ENCODE measurements at places on chromosomes 11 and 22.

DNA sequence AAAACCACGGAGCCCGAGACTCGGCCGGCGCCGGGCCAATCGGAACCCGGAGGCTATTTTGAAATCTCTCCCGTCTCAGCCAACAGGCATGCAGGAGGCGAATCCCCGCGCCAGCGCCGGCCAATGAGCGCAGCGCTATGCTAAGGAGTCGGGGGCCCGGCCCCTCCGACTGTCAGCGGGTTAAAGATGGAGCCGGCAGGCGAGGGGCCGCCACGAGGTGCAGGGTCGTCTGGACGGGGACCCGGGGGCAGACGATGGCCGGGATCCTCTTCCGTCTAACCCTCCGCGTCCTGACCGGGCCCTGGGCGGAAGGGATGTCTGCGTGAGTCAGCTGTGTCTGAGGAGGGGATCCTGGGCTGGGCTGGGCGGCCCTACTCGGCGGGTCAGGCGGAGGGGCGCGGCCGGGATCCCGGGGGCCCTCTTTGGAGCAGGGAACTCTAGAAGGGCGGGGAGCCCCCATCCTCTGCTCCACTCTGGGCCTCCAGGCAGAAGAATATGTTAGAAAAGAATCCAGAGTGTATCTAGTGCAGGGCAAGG, 10.0 kb downstream of the SDF2L1 start:
- peak; percentile 89 for DNase-seq

GRCh38 chr11:69242266-69242920, 51.6 kb upstream of the MYEOV start:
- DNase-seq = no peak

GRCh38 chr11:20089796-20090653, 70.2 kb downstream of the DBX1 start:
- DNase-seq = no peak

DNA sequence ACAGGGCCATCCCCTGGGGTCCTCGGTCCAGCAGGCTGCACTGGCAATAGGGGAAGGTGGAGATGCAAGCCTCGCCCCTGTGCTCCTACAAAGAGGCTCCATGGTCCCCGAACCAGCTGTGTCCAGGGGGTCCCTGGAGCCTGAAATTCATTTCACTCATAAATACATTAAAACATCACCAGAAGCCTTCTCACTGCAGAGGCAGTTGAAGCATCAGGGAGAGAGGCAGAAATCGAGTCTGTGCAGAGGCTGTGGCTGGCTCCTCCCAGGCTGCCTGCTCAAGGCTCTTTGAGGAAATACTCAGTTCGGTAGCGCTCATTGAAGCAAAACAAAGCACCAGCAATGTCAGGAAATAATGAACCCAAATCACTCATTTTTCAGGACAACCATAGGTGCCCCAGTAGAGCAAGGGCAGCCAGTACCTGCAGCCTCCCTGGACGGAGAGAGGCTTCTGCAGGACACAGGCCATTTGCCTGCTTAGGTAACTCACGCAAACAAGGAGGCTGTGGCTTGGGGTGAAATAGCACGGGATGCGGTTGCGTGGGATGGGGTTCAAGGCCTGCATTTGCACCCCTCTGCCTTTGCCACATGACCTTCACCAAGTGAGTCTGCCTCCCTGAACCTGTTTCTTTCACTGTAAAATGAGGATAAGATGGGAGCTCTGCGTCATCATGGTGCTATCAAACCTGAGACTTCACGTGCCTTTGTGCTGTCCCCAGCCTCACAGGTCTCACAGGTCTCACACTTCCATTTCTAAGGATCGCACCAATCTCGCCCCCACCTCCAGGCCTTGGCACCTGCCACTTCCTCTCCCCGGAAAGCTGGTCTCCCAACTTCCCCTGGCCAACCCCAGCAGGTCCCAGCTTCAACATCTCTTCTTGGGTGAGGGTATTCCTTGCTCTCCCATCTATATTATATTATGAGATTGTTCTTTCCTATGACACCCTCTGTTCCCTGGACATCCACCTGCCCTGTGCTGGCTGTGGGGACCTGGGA, 84.3 kb upstream of the SHISAL1 start:
- no peak for DNase-seq

Data from trophoblast cell (in vitro differentiated cells and primary cell).